T-helper 1 cell (primary cell): ENCODE measurements at places on chromosomes 7 and 10.

GRCh38 chr7:77791336-77791735, 6.9 kb downstream of the TMEM60 start:
- no peak for DNase-seq

DNA sequence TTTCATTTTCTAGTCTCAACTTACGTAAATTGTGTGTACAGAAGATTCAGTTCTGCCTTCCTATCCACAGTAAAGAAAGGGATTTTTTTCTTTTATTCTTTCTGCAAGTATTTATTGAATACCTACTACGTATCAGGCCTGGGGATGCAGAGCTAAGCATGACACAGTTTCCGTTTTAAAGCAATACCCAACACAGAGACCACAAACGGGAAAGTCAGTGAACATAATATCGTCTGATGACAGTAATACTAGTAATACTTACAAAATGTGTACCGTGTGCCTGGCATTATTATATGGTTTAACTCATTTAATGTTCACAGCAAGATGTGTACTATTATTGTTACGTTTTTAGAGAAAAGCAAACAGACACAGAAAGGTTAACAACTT, 22.4 kb downstream of the REEP3 start:
- DNase-seq: no peak

DNA sequence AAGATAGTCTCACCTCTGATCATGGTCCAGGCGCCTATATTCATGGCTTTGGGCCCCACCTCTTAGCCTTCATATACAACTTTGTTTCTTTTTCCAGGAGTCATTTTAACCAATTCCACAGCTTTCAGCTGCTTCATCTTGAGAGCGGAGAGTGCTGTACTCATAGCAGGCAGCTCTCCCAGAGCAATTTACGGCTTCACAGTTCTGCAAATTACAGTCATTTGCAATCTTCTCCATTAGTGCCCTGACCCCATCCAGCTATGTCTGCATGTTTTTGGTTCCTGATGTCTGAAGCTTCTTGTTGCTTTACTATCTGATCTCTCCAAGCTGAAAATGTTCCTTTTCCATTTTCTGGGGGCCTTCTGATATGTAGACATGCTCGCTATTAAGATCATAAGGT, 18.0 kb upstream of the MEST start:
- no peak for DNase-seq

- no peak for DNase-seq
These were observed 533.3 kb upstream of the GHITM start for GRCh38 chr10:83605783-83606630.

DNA sequence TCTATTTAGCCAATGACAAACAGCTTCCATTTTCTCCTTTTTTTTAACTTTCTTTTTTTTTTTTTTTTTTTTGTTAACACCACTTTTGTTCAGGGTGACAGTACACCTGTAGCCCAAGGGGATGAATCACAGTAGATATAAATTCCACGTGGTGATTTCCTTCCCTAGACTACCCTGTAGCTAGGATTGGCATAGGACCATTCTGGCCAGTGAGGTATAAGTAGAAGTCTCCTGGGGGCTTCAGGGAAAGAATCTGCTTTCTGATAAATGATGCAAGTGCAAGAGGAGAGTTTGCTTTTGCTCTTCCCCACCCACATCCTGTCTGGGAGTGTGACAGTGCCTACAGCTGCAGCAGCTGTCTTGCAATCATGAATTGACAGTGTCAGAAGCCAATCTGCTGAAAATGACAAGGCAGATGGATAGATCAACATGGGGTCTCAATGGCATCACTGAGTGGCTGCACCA, 63.2 kb upstream of the TOMM7 start:
- DNase-seq: peak; percentile 13

DNA sequence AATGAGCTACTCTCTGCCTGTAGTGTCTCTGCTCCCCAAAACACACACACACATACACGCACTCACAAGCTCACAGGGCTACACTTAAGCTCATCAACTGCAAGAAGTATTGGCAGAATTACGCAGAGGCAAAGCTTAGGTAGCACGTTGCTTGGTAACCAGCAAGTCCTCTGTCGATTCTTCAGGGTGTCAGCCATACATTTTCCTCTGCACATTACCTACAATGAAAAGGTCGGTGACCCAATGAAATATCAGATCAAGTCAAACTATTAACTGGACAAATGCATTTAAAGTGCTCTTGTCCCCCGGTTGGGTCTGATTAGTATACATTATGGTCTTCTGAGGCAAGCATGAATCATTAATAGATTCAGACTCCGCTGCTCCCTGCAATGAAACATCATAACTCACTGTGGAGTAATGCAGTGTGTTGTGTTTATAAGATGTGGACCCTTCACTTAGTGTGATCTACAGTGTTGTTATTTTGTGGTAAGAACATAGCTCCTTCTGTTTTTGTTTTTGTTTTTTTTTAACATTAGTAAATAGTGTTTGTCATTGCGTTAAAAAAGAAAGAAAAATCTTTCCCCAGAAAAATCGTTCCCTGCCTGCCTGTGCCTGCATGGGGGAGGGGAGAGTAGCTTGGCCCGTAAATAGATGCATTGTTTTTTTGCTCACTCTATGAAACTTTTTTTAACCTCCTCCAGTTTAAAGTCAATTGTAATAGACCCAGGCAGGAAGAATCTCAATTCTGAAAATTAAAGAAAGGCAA, 325.5 kb downstream of the SFMBT2 start:
- no peak for DNase-seq

GRCh38 chr10:129706523-129706922, 239.5 kb downstream of the MGMT start:
- no peak for DNase-seq

DNA sequence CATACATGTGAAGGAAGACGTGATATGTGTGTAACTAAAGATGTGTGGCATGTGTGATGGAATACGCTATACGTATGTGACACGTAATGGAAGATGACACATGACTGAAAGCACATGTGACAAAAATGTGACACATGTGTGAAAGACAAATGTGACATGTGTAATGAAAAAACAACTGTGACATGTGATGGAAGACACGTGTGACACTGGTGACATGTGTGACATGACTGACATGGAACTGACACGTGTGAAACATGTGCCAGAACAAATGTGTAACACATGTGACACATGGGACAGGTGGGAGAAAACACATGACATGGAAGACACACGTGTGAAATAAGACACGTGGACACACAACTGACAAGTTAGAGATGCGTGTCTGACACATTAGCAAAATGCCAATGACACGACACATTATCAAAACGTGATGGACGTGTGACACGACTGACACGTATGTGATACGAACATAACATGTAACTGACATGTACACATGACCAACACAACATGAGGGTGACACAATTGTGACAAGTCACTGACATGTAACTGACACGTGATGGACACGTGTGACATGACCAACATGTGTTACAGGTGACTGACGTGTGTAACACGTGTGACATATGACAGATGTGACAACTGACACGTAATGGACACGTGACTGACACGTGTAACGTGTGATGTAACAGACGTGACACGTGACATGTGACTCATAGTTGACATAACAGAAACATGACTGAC, 24.4 kb downstream of the CRPPA start:
- no peak for DNase-seq

DNA sequence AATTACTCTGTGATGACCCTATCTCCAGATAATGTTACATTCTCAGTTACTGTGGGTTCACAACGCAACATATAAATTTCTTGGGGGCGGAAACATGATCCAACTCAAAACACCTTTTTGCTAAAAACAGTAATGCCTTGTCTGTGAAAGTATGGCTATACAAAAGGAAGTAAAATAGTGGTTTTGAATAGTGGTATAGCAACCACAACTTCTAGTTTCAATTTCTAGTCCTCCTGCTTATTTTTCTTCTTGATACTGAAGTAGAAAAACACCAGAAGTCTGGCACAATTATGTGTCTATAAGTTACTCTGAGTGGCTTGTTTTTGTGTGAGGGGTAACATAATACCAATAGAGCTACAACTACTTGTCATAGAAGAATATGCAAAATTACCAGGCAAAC, 21.5 kb upstream of the ZNF800 start:
- no peak for DNase-seq

GRCh38 chr10:22978918-22979317, 51.1 kb downstream of the ARMC3 start:
- no peak for DNase-seq

DNA sequence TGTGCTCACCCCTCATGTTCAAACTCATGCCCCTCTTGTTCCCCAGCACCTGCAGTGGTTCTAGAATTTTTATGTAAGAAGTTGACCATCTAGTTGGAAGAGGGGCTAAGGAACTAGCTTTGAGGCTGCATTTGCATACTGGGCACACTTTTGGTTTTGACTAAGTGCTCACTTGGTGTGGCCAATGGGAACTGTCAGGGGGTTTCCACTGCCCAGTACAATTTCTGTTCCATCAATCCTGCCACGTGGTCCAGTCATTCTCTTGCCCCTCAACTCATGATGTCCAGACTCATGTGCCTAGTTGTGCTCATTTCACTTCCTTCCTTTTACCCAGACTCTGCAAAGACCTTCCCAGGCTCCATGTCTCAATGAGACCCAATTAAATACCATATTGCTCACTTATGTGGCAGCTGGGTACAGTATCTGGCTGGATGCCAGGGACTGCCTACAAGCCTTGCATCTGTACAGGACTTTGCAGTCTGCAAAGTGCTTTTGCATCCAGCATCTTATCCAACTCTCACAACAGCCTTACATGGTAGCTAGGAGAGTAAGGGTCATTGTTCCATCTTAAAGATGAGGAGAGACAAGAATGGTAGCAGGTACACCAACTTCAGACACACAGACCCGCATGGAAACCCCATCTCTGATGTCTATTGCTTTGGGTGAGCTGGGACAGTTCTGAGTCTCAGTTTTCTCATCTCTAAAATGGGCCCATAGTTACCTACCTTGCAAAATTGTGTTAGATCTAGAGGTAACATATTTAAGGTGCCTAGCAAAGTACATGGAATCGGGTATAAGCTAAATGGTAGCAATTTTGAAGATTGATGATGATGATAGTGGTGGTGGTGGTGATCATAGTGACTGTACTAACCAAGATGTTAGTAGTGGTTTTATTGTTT, 30.1 kb upstream of the KCNMA1 start:
- no peak for DNase-seq

DNA sequence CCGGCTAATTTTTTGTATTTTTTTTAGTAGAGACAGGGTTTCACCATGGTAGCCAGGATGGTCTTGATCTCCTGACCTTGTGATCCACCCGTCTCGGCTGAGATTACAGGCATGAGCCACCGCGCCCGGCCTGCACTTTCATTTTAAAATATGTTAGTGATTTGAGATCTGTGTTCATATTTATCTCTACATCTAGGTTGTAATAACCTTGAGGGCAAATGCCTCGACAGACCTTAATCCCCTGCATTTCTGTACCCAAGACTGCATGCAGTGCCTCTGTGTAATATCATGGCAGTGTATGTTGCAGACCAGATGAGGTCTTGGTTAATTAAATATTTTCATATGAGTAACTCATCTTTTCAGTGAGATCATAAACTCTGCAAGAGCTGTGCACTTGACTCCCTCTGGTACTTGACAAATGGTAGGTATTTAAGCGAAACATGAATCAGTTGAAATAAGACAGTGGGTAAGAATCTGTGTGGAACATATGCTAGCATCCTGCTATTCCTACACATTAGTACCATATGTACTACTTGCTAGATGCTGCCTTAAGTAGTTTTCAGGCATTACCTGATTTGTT, 673.9 kb upstream of the ANKRD30A start:
- no peak for DNase-seq

- DNase-seq: no peak
These were observed 65.0 kb downstream of the PIP4K2A start for GRCh38 chr10:22649390-22649841.

DNA sequence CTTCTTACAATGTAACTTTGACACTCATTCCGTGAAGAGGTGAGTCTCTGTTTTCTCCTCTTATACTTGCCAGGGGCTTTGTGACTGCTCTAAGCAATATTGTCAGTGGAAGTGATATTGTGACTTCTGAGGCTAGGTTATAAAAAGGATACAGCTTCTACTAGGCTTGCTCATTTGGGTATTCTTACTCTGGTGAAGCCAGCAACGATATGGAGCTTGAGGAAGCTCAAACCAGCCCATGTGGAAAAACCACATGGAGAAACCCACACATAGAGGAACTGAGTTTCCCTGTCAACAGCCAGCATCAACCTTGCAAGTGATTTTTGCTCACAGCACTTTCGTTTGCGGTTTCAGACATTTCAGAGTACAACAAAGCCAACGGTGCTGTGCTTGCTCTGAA, 149.6 kb upstream of the SEMA3E start:
- DNase-seq: no peak

DNA sequence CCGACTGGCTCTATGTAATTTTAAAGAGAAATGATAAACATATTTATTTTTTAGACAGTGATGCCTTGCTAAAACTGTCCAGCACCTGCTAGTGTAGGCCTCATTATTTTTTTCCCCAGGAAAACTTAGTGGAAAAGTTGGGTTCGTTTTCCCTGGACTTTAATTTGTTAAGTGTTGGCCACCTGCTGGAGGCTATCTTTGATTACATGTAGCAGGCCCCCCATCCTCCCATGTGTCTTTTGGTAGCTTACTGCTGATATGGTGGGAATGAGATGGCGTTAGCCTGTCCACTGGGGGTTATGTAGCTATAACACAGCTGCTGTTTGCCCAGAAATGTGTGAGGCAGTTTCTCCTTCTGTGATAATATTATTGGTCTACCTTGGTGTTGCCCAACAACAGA, 265.0 kb downstream of the SORCS3 start:
- DNase-seq: no peak

GRCh38 chr7:135846339-135846738, 97.7 kb upstream of the FAM180A start:
- DNase-seq: no peak

DNA sequence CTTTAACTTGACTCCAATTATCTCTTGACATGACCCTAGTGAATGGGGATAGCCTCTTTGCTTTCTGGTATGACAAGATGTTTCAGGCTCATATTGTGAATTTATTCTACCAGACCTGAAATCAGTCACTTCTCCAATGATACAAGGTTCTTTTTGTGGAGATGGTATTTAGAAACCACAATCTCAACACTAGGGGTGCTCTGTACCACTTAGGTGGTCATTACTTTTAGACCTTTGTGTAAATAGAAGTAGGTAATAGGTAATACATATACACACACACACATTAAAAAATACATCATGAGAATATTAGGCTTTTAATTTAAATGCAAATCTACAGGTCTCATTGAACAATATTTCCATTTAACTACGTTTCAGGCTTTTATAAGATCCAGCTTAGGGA, 199.0 kb upstream of the RHOBTB1 start:
- no peak for DNase-seq
